ENCODE measurements at places on chromosomes 1 and 21.

DNA sequence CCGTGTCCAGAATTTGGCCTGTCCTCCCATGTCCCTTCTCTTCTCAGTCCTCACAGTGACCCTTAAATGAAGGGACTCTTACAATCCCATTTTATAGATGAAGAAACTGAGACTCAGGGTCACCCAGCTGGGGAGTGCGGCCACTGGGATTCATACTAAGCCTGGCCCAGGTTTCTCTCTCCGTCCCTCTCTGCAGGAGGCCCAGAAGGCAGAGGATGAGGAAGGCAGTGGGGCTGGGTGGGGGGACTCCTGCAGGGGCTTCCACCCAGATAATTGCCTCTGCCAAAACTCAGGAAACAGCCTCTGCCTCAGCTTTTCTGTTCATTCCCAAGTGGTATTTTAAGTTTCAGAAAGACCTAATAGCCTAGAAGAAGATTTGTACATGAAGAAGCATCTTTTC lies 299.8 kb downstream of the MATN1 start:
- DNase-seq, result no peak

GRCh38 chr1:197463142-197463541 lies 195.1 kb downstream of the CRB1 start:
- DNase-seq, result no peak

DNA sequence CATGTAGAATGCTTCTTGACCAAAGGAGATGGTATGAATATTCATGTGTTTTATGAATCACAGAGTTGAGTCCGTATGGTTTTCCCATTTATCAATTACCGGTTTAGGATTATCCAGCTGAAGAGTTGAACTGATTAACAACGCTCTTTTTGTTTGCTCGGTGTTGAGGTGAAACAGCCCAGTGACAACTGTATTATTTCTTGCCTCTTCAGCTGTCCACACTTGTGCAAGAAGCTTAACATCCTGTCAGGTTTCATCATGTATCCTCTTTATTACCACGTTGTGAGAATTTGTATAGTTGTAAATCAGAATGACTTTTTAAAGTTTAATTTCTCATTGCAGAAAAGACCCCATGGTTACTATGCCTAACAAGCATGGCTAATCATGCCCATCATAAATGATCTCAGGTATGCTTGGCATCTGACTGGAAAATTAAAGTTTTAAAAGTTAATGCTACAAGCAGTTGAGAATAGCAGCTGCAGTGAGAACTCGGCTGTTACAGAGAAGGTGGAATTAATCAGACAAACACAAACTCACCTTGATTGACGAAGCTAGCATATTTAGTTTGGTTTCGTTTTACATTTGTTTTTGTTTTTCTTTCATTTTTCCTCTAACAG lies 563.2 kb upstream of the ADGRL2 start:
- no peak for DNase-seq

GRCh38 chr1:58785442-58786058 lies 1.7 kb upstream of the JUN start:
- peak; percentile 34 for DNase-seq

GRCh38 chr1:6222636-6223035 lies 13.1 kb downstream of the ICMT start:
- DNase-seq, result peak; percentile 60

DNA sequence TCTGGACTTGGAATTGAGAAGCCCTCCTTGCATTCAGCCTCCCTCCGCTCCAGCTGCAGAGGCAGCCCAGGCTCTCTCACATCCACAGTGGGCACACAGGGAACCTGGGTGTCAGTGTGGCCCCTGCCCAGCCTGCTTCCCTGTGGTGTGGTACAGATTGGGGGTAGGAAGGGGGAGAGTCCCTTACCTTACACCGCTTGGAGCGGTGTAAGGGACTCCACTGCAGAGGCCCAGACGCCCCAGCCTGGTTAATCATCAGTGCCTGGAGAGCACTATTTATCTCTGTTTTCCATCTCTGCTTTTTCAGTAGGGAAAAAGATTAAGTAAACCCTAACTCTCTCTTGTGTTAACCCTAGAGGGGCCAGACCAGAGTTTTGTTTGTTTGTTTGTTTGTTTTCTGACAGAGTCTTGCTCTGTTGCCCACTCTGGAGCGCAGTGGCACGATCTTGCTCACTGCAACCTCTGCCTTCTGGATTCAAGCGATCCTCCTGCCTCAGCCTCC lies 803 bp upstream of the RHBG start:
- no peak for DNase-seq

GRCh38 chr1:224175617-224176016 lies 7.4 kb upstream of the DEGS1 start:
- peak; percentile 36 for DNase-seq

- DNase-seq, result peak; percentile 21
These were observed 16.8 kb upstream of the STMN1 start for GRCh38 chr1:25922971-25923552.

- no peak for DNase-seq
These were observed 8.6 kb upstream of the SPSB1 start for GRCh38 chr1:9284061-9284460.

All from fibroblast of skin of back (primary cell).